ENCODE measurements at places on chromosomes 4 and X. TPM values are rescaled to one million over a fixed set of nuclear protein-coding genes. Genes with fewer than 3 reads are reported as not detected.

GRCh38 chr4:212438-213188 lies 88.3 kb downstream of the ZNF718 start:
- no peak for DNase-seq

Gene CLTRN
- total RNA-seq: 6.6 TPM

Gene PPEF2
- total RNA-seq: not detected

GRCh38 chr4:153345012-153345981 lies 809 bp downstream of the MND1 start:
- no peak for DNase-seq

DNA sequence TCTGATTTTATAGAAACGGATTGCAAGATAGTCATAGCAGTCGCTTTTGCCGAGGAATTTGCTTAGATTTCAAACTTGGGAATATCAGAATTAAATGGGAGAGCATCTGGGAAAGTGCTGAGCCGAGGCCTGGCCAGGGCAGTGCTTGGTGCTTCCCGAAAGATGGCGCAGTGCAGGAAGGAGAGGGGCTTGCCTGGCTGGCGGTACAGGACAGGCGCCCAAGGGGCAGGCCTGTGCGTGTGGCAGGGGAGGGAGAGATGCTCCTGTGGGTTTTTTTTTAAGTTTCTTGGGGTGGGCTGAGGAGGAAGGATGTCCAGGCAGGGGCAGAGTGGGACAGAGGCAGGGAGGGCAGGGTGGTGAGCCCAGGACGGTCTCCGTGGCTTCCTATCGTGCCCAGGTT lies 241.1 kb downstream of the AFAP1 start:
- no peak for DNase-seq

Gene USP9X
- 109 TPM for total RNA-seq

DNA sequence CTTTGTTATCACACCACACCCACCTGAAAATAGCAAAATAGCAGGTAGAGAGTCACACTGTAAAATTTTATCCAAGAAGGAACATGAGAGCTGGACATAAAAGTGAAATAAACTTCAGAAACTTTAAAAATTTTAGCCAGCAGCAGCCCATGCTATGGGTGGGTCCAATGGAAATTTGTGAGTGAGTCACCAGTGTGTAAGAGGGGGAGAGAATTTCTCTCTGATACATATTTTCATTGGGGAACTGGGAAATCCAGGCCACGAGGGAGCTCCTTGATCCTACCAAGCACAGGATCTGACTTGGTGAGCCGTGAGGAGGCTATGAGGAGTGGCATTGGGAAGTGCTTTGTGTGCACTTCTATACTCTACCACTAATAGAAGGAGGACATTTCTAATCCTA lies 136.3 kb downstream of the FAAH2 start:
- no peak for DNase-seq

Gene AKAP4
- not detected for total RNA-seq

Gene SPANXN3
- total RNA-seq: not detected

GRCh38 chr4:3009422-3009821 lies 46.1 kb downstream of the GRK4 start:
- peak; percentile 8 for DNase-seq

GRCh38 chrX:19194285-19195242 lies 72.3 kb upstream of the ADGRG2 start:
- DNase-seq: no peak

- peak; percentile 11 for DNase-seq
Observed at GRCh38 chr4:48141048-48141447, 7.0 kb upstream of the TXK start.

- DNase-seq: no peak
Observed at GRCh38 chrX:53287493-53288138, 6.2 kb upstream of the IQSEC2 start.

GRCh38 chr4:143344041-143344440 lies 7.4 kb downstream of the GAB1 start:
- no peak for DNase-seq

DNA sequence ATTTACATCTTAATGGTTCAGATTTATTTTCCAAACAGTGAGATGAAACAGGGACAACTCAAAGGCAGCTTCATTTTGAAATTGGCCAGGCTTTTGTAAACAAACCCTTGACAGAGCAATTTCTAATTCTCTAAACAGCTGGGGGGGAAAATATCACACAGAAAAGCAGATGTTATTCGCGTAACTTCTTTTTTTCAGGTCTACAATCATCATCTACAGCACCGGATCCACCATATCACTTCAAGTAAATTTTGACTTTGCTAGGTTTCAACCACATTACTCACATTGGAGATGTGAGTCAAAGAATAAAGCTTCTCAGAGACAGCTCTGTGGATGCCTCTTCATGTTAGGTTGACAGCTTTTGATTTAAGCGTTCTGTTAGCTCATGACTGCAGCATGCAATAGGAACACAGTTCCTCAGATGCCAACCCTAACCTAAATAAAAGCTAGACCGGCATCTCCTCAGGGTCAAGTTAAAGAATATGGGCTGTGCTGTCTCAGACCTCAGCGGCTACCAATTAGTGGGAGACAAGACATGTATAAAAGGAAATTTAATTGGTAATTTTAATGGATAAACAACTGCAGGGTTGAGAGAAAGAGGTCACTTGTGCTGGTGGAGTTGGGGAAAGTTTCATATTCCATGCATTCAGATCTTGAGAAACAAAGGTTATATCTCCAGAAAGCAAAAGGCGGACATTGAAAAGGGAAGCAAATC lies 26.8 kb downstream of the AMELX start:
- no peak for DNase-seq

Gene PACRGL
- 21.9 TPM for total RNA-seq

DNA sequence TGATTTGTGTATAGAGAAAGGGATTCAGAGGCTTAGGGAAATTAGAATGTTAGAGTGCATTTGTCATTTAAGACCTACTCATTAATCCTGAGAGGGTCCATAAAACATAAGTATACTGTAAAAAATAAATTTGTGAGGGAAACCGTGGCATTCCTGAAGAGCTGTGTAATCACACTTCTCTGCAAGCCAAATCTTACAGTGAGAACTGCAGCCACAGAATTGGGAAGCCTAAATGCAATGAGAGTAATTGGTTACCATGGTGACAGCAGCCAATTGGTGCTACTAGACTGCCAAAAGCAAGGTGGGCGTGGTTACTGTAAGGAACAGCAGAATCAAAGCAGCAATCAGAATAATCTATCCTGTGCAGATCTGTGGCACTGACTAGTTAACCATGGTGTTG lies 345.2 kb upstream of the GRID2 start:
- DNase-seq: no peak

- no peak for DNase-seq
Observed at GRCh38 chr4:120009731-120010130, 56.9 kb downstream of the MAD2L1 start.

GRCh38 chrX:129781680-129782495 lies 2.1 kb downstream of the SASH3 start:
- no peak for DNase-seq

Gene HTATSF1
- total RNA-seq: 63.5 TPM

DNA sequence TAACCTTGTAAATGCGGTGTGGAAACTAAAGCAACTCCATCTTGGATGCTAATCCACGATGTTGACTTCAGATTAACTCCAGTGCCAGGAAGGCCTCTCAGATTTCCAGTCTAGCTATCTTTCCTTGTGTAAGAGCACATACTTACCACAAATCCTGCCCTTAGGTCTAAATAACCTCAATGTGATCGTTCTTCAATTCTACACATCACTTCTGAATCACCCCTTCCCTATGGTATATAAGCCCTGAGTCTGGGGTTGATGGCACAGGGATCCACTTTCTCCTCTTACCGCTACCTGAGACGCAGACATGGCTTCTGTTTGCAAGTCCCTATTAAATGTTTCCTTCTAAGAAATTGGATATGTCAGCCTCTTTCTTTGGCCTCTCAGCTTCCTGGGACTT lies 17.5 kb upstream of the ZNF41 start:
- DNase-seq: peak; percentile 83

Gene PROM1
- total RNA-seq: 0.27 TPM

- DNase-seq: no peak
Observed at GRCh38 chr4:173520921-173521466, 9.0 kb downstream of the HAND2 start.

GRCh38 chr4:33841120-33841519 lies 2403.2 kb downstream of the ARAP2 start:
- DNase-seq: no peak

Gene AR
- 9.7 TPM for total RNA-seq

Gene MAP7D3
- total RNA-seq: 23.1 TPM

DNA sequence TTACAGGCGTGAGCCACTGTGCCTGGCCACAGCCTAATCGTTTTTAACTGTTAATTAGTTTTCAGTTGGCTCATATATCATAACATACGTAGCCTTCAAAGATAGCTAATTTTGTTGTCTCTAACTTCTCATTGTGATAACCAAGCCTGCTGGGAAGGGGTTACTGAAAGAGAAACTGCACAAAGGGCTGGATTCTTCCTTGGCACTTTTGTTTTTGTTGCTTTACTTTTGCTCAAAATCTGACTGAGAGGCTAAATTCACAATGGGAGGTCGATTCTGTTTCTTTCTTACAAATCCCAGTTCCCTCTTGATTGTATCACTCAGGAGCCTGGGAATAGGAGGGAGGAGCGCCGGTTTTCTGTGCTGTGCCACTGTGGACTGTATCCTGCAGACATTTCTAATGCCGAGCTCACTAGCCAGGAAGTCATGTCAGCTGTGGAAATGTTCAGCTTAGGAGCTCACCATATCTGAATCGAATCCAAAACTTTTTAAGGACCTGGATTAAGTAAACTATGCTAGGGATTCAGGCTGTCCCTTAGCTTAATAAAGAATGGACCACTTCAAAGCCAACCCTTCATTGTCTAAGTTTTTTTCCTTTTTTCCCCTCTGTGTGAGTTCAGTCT lies 120.5 kb upstream of the FAT1 start:
- no peak for DNase-seq

Gene FGF2
- 51.4 TPM for total RNA-seq

DNA sequence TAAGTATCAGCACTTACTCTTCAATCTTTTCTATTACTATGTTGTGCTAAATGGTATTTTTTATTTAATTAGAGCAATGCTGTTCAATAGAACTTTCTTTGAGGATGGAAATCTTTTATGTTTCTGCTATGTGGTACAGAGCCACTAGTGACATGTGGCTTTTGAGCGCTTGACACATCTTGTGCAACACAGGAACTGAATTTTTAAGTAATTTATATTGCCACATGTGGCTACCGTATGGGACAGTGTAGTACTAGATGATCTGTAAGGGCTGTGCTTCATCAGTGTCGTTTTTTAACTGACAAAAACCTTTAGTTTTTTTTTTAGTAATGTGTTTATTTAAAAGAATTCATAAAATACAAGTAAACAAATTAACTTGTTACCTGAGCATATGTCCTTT lies 22.4 kb downstream of the HPRT1 start:
- no peak for DNase-seq

GRCh38 chr4:83782591-83782990 lies 246.7 kb downstream of the GPAT3 start:
- DNase-seq: no peak

Gene PAGE2B
- total RNA-seq: not detected

DNA sequence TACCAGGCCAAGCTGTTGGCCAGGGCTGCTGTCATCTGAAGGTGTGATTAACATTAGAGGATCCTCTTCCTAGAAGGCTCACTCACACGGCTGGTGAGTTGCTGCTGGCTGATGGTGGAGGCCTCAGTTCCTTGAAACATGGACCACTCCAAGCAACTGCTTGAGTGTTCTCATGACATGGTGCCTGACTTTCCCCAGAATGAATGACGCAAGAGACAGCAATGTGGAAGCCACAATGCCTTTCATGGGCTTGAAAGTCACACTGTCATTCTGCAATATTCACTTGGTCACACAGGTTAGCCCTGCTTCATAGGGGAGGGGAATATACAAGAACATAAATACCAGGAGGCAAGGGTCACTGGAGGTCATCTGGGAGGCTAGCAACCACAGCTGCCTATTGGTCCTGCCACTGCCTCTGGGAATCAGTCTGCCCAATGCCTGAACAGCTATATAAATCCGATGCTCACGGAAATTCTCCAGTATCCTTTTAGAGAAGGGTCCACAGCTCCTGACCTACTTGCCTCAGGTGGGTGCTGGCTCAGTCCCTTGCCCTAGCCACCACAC lies 97.1 kb upstream of the MAML3 start:
- no peak for DNase-seq

Gene FAM53A
- 1.3 TPM for total RNA-seq

DNA sequence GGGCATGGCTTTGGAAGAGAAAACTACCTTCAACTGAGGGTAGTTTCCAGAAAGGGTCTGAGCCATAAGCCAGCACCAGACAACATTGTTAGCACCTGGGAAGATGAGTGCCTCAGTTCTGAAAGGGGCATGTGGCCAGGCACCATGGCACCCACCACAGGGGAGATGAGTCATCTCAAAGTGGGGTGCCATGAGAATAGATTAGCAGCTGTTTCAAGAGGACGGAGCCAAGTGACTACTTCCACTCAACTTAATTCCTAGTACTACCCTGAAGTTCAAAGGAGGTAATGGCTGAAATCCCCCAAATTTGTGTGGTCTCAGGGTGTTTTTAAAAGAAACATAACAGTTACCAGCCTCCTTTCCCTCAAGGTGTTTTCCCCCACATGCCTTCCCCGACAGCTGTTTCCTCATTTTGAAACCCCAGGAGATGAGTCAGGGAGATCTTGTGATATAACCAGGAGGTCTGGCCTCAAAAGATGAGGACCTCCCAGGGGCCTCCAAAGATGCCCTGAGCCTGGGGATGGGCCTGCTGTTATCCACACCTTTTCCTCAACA lies 27.8 kb upstream of the FTHL17 start:
- DNase-seq: no peak

GRCh38 chrX:9789555-9789954 lies 3.3 kb downstream of the SHROOM2 start:
- DNase-seq: no peak

DNA sequence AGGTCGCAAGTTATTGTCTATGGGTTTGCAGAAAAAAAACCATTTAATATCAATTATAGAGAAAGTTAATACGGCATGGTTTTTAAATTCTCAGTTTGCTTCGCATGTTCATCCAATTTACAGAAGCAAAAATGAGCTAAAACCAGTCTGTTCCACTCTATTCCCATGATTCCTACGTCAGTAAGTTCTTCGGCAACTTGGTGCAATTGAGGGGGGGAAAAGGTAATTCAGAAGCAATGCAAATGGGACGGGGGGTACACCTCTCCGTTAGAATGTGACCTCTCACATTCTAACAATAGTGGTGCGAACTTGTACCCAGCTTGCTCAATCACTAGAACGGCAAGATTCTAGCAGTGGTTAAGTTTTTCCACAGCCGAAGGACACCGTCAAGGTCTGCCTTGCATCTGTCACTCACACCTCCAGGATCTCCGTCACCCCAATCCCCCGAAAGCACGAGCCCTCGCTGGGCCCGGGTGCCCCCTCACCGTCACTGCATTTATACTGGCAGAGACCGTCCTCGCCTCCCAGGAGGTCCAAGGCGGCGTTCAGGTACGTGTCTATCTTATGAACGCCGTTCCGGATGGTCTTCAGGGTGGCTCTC lies 653 bp downstream of the PLA2G12A start:
- DNase-seq: peak; percentile 9

Data from NCI-H460 (cell line).